ENCODE measurements at places on chromosomes 2 and 18.

GRCh38 chr18:47970664-47971531 lies 40.4 kb upstream of the SMAD2 start:
- DNase-seq: peak; percentile 63

DNA sequence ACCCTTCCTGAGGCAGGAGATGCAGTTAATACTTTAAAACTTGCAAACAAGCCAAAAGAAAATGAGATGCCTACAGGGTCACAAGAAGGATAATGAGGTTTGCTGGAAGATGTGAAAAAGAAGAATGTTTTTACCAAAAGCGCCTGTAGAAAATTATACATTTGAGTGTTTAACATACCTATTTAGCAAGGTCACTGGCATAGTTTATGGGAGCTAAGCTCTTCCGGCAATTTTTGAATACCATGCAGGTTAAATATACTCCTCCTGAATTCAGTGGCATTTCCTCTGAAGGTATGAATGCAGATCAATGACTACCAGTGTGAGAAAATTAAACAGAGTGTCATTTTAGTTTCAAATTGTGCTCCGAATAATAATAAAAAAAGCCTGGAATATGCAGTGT lies 21.2 kb upstream of the MAP3K20 start:
- DNase-seq: no peak

DNA sequence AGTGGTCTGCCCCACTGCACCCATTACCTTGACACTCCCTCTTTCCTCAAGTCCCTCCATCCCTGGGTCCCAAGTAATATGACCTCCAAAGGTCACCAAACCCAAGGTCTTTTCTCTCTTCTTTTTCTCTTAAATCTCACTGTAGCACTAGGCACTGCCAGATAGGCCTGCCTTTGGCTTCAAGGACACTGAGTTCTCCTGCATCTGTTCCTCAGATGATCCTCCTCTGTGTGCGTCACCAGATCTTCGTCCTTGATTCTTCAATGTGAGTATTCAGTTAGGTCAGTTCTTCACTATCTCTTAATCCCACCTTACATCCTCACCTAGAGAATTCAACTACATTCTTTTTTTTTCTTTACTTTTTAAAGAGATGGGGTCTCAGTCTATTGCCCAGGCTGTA lies 249.2 kb downstream of the NBAS start:
- no peak for DNase-seq

DNA sequence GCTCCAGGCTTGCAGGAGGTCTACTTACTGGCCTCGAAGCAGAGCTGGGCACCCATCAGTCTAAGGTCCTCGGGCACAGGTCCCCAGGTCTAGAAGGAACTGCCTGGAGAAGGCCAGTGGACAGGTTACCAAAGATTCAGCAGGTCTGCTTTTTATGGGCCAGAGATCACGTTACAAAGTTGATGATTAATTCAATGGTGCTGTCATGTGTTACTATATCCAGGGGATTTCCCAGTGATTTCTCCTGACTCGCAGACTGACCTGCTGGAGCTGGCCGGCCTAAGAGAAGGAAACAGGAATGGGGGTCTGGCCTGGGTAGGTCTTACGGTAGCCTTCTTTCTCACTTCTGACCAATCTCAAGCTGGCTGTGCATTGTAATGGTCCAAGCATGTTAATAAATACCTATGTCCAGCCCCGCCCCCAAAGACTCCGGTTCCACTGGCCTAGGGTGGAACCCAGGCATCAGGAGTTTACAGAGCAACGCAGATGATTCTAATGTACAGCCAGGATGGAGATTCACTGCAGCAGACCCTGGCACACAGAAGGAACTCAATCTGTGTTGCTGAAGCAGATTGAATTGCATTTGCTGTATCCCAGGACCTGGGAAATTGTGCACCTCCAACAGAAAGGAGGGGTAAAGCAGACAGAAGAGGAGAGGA lies at the start of gene NEURL3:
TSS of gene NEURL3 (minus strand) at position 127 of the 659 bp plus-strand sequence. CDS start at position 56, 71 bp downstream.
- no peak for DNase-seq

DNA sequence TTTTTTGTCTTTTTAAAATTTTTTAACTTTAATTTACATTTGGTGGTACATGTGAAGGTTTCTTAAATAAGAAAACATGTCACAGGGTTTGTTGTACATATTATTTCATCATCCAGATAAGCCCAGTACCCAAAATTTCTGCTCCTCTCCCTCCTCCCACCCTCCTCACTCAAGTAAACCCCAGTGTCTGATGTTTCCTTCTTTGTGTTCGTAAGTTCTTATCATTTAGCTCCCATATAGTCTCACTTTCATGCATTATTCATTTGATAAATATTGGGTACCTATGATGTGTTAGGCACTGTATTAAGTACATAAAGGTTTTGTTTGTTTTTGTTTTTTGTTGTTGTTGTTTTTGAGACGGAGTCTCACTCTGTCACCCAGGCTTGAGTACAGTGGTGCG lies 5.7 kb upstream of the TGIF1 start:
- DNase-seq: no peak

GRCh38 chr2:239266779-239267287 lies 134.0 kb downstream of the HDAC4 start:
- DNase-seq: peak; percentile 41

GRCh38 chr2:157190151-157190550 lies 67.4 kb upstream of the GALNT5 start:
- DNase-seq: no peak

GRCh38 chr2:224223851-224224555 lies 177.9 kb downstream of the FAM124B start:
- DNase-seq: no peak

GRCh38 chr2:230586328-230586982 lies 126.2 kb upstream of the CAB39 start:
- no peak for DNase-seq

GRCh38 chr2:140916410-140916809 lies 1214.4 kb downstream of the LRP1B start:
- no peak for DNase-seq

- DNase-seq: no peak
Observed at GRCh38 chr2:7773362-7774360, 856.4 kb downstream of the RNF144A start.

- no peak for DNase-seq
Observed at GRCh38 chr2:59589881-59590280, 963.6 kb downstream of the BCL11A start.

DNA sequence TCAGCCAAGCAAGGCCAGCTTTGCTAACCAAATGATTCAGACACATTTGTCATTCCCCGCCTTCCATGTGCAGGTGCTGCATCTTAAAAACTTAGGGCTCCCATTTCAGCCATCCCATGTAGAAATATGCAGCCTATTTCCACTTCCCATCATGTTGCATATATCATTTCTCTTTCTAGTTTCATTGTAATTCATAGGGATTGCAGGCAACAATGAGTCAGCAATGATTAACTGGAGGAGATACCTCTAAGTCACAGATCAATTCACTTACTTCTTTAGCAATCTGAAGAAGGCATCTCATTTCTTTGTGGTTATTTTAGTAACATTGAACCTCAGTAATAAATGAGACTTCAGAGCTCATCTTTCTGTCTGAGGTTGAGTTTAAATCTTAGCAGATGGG lies 276.1 kb upstream of the PKDCC start:
- no peak for DNase-seq

GRCh38 chr2:3108710-3109702 lies 268.6 kb downstream of the EIPR1 start:
- DNase-seq: no peak

GRCh38 chr2:168157926-168158325 lies 89.5 kb downstream of the STK39 start:
- DNase-seq: no peak

GRCh38 chr18:26468931-26469340 lies 79.4 kb downstream of the KCTD1 start:
- DNase-seq: peak; percentile 81

DNA sequence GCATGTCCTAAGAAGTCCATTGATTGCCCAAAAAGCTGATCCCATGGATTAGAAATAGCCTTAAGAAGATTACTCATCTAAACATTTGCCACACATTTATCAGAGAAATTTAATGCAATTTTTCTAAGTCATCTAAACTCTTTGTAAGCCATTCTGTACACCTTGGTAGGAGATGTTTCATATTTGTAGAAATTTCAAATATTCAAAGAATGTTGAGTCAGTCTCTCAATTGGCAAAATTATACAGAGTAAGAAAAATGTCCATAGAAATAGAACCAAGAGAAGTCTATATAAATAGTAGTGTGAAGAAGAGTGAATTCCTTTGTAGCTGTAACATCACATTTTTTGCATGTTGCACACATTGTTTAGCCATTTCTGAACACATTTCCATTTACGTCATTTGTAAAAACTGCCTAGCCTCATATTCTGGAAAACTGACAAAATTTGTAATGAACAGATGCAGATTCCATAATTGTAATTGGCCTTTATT lies 128.6 kb downstream of the MSTN start:
- DNase-seq: no peak

DNA sequence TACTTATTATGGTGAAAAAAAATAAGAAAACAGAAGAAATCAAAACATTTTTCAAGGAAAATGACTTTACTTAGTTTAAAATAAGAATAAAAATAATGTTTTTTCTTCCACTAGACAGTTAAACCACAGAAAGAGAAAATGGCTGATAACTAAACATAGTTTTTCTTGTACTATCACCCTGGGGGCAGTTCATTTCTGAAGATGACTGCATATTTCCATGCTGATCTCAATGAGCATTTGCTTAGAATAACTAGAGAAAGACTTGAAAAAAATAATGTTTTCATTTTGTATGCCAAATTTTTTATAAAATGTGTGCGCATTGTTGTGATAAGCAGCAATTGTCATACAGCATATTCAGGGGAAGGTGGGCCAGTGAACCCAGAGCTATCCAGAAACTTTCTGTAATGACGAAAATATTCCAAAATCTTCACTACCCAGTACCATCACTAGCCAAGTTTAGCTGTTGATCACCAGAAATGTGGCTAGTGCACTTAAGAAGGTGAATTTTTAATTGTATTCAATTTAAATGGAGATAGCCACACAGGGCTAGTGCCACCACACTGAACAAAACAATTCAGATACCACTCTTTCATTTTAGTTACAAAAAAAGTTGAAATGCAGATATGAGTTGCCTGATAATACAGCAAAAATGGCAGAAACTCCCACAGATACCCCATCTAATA lies 513.4 kb upstream of the NETO1 start:
- DNase-seq: no peak

GRCh38 chr18:76593843-76594242 lies 98.8 kb upstream of the ZNF516 start:
- DNase-seq: no peak

- DNase-seq: no peak
Observed at GRCh38 chr2:197124639-197125390, 185.8 kb downstream of the ANKRD44 start.

- no peak for DNase-seq
Observed at GRCh38 chr2:104462731-104463130, 391.2 kb upstream of the POU3F3 start.

DNA sequence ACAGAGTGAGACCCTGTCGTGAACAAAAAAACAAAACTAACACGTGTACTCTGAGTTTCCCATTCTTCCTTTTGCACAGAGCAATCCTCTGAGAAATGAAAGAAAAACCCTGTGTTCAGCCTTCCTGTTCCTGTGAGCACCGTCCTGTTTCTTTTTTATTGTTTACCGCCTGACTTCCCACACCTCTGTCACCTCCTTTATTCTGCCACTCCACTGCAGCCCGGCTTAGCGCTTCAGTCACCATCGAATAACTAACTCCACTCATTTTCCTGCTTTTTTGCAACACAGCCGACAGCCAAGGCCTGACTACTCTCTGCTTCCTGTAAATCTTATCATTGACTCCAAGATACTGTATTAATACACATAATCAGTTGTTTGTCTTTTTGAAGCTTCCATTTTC lies 40.9 kb downstream of the TGOLN2 start:
- DNase-seq: no peak

- no peak for DNase-seq
Observed at GRCh38 chr2:196984903-196985302, 58.4 kb upstream of the PGAP1 start.

DNA sequence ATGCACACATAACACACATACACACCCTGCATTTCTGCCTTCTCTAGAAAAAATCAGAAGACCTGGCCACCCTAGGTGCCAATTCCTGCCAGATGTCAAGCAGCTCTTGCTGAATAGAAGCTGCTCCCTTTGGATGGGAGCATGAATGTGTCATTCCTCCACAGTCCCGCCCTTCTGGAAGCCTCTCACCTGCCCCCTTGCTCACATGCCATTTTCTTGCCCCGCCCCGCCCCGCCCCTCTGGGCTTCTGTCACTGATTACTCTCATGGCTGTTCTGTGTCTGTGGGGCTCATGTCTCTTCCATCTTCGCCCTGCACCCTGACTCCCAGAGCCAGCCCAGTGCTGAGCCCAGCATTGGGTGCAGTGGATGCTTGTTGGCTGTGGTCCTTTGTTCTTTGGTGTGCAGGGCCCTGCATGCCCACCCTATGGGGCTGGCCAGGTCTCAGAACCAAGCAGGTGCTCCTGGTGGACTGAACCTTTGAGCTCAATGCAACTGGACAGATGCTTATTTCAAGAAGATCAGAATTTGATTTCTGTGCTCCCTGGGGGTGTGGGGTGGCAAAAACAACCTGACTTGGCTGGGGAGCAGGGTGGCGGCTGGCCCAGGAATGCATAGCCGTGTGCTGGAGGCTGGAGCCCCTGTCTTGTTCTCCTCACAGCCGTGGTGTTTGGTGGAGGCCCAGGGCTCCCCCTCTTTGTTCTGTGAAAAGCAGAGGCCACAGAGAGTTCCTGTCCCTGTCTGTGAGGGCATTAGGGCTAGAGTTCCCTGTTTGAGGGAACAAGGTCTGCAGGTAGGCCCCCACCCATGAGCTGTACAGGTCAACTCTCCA lies 140.6 kb upstream of the GLI2 start:
- DNase-seq: no peak

GRCh38 chr18:3281456-3282400 lies 19.8 kb downstream of the MYL12B start:
- DNase-seq: peak; percentile 89

GRCh38 chr2:64608867-64609226 lies 44.9 kb downstream of the SERTAD2 start:
- no peak for DNase-seq

GRCh38 chr18:57748770-57749603 lies 54.1 kb downstream of the ATP8B1 start:
- peak; percentile 66 for DNase-seq

- DNase-seq: peak; percentile 6
Observed at GRCh38 chr2:168584911-168585310, 128.8 kb downstream of the CERS6 start.

- peak; percentile 9 for DNase-seq
Observed at GRCh38 chr18:32730068-32730467, 42.8 kb downstream of the KLHL14 start.

GRCh38 chr2:229901819-229902218 lies 20.0 kb downstream of the TRIP12 start:
- no peak for DNase-seq

GRCh38 chr18:8040021-8040420 lies 472.9 kb downstream of the PTPRM start:
- DNase-seq: no peak

DNA sequence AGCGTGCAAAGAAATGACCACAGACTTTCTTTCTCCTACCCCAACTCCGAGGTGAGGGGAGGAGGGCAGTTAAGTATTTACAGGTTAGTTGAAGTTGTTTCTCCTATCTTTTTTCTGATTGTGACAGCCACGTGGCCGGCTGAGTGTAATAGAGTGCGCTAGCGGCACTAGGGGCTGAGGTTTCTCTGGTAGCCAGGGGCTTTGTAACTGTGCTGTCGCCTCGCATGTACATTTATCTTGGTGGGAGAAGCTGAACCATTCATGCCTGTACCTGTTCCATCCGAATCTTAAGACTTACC lies 214.1 kb upstream of the STON1 start:
- peak; percentile 85 for DNase-seq
